ENCODE measurements at places on chromosomes 2 and 18.

DNA sequence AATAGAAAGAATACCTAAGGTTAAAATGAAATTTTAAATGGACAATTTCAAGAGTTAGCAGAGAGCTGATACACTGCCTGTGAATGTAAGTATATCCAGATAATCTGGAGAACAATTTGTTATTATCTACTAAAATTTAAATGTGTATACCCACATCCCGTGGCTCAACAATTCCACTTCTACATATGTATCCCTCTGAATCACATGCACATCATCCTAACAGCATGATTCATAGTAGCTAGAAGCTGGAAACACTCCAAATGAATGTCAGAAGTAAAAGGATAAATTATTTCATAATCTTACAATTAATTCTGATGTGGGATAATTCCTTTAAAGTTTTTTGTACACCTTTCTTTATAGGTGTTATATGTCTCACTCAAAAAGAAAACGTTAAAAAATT, 87.9 kb downstream of the CNTNAP5 start:
- DNase-seq, result no peak

- no peak for DNase-seq
Observed at GRCh38 chr2:20018601-20019152, 6.2 kb upstream of the MATN3 start.

GRCh38 chr2:223328578-223328977, 273.6 kb downstream of the SCG2 start:
- no peak for DNase-seq

- peak; percentile 83 for DNase-seq
Observed at GRCh38 chr2:219218732-219219701, at the start of gene ABCB6. ABCB6 (minus strand) TSS chr2:219218958; CDS start chr2:219218673, 285 bp downstream.

DNA sequence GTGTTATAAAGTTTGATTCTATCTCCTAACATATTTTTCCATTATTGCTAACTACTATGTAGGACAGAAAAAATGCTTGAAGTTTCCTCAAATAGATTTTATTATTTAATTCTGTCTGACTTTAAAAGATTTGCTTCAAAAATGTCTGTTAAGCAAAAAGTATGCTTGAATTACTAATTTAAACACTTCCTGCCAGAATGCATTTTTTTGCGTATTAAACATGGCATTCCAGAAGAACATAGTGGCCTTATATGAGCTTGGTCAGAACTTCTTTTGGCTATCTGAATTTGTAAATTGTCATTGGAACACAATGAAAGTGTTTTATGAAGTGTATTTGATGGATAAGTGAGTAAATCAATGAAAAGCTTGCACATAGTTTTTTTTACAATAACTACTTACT, 37.8 kb downstream of the MBD5 start:
- no peak for DNase-seq

DNA sequence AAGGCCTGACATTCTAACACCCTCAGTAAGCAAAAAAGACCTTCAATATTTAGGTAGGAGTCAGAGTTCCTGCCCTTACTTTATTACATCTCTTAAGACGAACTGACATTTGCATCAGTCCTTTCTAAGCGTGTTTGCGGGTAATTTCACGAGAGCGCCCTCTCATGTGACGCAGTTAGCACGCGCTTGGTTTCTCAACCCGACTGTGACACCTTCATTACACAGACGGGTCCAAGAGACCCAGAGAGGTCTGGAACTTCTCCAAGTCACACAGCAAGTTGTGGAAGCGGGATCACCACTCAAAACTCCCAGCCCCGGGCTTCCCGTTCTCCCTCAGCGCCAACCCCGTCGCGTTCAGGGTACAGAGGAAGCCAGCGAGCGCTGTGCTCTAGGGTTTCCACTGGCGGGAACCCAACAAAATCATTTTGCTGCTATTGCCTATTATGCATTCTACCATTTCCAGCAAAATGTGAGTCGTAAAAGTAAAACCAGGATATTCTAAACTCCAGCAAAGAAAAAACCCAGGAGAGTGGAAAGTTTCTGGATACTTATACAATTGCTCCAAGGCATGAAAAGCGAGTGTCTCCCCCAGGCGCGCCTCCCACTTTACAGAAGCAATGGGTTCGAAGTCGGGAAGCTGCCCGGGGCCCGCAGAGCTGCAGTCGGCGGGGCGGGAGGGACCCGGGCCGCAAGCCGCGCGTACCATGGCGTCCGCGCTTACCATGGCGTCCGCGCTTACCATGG, 601 bp downstream of the ENOSF1 start:
- peak; percentile 67 for DNase-seq

- DNase-seq, result no peak
Observed at GRCh38 chr2:112728029-112728362, 7.2 kb downstream of the NT5DC4 start.

DNA sequence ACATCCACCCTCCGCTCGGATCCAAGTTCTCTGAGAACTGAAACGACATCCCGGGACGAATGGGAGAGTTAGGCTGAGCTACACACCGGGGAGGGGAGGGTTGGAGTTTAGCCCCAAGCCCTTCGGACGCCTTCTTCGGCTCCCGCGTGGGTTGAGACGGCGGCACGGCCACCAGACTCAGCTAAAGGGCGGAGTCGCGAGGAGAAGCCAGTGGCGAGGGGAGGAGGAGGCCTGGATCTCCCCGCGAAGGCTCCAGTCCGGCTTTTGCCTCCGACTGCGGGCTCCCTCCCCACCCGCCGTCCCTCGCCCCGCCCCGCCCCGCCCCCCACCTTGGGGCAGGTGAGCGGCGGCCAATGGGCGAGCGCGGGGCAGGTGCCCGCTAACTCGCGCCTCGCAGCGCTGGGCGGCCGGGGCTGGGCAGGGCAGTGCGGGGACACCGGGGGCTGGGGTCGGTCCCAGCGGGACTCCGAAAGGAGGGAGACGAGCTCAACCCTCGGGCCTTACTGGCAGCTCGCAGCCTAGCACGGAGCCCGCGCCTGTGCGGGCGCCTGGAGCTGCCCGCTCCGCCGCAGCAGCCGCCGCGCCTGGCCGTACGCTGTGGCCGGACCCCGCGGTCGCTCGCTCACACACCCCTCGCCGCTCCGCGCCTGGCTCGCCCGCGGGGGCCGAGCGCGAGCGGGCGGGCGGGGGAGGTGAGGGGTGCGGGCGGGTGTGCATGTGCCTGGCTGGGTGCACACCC, at the start of gene EMX1:
TSS of gene EMX1 (plus strand) at position 382 of the 739 bp plus-strand sequence. CDS start at position 716, 334 bp downstream.
- peak; percentile 36 for DNase-seq

- no peak for DNase-seq
Observed at GRCh38 chr2:169035887-169036286, 4.8 kb upstream of the ABCB11 start.

- DNase-seq, result no peak
Observed at GRCh38 chr2:156430980-156431358, 5.2 kb upstream of the GPD2 start.

- no peak for DNase-seq
Observed at GRCh38 chr2:26674002-26674751, 18.3 kb upstream of the KCNK3 start.

DNA sequence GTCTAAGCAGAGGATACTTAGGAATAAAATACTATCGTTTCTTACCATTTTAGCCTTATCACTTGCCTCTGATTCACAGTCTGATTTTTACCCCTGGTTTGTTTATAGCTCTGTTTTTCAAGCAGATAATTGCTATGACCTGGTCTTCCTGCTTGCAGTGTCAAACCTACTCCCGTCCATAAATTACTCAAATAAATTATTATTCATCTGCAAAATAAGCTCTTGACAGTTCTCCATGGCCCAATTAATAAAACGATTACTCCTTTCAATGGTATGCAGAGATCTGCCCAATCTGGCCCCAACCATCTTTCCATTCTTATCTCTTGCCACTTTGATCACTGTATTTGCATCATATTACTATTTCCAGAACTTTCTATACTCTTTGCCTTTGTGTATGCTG, 354.0 kb downstream of the CCDC85A start:
- DNase-seq, result no peak

- no peak for DNase-seq
Observed at GRCh38 chr18:42328931-42329330, 373.9 kb downstream of the PIK3C3 start.

DNA sequence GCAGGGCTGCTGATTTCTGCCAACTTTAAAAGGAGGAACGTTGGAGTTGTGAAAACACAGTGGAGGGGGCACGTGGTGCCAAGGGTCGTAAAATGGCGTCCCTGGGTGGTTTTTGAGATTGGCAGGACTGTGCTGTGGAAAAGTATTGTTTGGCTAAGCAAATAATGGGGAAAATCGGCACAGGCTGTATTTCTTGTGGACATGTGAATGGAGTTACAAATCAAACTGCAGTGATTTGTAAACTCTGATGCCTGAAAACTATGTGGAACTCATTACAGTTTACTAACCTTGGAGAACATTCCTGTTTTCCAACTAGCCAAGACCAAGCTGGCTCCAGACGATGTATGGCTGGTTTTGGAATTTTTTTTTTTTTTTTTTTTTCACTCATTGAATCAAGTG, 68.7 kb downstream of the KCTD1 start:
- DNase-seq, result no peak

DNA sequence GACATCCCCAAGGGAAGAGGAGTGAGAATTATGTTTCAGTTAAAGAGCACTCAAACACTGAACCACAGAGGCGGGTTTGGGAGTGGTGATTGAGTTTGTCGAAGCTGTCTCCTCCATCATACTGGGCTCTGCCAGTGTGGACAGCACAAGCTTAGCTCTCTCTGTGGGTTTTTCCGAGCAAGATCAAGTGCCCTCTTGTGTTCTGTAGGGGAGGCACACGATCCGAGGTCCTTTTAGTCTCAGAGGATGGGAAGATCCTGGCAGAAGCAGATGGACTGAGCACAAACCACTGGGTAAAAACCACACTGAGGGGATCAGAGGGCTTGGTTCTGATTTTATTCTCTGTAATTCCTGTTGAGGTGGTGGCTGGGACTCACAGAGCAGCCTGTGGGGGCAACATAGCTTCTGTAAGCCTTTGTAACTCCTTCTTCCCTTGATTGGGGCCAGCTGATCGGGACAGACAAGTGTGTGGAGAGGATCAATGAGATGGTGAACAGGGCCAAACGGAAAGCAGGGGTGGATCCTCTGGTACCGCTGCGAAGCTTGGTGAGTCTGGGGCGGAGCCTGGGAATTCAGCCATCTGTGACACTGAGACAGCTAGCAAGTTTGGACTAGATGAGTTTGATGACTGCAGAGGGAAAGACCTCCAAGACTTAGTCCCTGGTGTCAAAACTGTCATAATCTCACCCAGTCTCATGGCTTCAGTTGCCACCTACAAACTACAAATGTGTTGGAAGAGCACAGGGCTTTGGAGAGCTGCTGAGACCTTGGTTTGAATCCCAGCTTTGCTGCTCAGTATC, 2.0 kb downstream of the NAGK start:
- DNase-seq, result no peak

DNA sequence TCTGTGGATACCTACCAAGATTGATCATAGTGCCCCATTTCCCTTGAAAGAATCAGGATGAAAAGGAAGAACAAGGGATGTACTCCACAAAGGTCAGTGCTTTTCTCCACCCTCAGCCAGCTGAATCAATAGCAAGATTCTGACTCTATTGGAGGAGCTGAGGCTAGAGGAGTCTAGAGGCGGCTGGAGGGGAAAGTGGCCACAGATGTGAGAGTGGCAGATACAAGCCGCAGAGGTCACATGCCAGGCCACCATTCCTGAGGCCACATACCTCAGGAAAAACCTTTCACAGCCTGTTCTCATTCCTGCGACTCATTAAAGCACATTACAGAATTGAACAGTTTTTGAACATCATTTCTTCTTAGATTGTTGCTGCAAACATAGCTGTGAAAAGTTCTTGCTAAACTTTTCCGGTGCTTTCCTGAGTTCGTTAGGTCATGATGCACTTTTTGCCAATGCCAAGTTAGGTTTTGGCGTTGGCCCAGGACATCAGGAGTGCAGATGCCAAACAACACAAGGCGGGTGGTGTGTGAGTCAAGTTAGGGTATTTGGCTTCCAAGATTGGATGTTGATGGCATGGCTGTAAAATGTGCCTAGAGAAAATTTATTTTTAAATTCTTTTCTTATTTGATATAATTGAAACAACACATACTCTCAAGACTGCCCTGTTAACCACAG, 160.7 kb upstream of the SP5 start:
- DNase-seq, result no peak

DNA sequence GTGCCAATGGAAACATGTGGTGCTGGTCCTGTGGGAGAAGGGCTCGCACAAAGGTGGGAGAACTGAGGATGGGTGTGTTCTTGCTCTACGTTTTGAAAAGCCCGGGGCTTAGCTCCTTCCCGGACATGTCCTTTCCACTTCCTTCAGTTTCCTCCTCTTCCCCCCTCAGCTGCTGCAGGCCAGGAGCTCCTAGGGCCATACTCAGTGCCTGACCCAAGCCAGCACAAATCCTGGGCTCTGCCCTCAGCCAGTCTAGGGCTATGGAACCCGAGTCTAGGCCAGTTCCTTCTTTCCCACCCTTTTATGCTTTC, 1.4 kb upstream of the SIX2 start:
- DNase-seq, result no peak

DNA sequence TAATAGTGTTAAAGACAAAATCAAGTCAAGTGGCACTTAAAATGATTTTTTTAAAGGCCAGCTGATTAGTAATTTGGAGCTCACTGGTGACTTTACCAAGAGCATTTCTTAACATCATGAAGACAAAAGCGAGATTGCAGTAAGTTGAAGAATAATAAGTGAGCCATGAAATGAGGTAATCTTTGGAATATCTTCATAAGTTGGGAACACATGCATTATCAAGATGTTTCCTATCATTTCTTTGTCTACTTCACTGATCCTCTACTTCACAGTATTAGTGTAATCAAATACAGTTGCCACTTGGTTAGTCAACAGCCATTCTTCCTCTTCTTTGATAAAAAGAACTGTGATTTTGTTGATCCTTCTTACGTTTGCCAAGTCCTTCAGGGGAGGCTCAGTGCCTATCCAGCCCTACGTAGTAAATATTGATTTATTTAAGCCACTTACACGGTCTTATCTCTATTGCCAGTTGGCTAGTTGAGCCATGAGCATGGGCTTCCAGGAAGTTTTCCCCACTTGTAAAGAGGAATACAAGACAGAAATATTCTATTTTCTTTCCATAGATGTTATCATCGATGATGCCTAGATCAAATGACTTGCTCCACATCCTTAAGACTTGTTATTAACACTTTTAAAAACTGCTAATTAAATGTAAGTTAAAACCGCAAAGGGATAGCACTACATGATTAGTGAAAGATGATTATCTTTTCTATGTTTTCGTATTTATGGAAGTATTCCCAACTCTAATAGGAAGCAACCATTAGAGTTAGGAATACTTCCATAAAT, 46.1 kb downstream of the YES1 start:
- DNase-seq, result no peak

DNA sequence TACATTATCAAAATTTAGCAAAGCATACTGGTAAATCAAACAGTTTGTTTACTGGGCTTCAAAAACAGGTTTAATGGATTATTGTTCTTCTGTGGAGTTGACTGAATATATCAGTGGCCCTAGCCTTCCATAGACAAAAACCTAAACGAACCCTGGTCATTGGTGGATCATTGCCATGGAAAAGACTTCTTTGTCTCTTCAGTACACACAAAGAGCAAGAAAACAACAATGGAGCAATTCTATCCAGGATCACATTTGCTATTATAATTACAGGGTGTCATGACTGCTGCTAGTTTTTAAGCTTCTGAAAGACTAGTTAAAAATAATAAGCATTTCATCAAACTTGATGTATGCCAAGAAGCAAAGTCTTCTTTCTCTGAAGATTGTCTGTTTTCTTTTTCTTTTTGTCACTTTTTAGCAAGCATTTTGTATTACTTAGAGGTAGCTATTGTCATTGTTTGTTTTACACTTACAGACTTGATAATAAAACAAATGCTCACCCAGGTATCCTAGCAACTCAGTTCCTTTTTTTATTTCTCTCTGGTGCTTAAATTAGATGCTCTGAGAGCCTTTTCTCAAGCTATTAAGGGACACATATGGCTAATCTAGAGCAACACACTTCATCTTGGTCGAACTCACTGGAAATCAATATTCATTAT, 1228.7 kb upstream of the DDX18 start:
- DNase-seq, result no peak
